Endothelial cell (in vitro differentiated cells): ENCODE measurements at places on chromosomes 3 and 15.

DNA sequence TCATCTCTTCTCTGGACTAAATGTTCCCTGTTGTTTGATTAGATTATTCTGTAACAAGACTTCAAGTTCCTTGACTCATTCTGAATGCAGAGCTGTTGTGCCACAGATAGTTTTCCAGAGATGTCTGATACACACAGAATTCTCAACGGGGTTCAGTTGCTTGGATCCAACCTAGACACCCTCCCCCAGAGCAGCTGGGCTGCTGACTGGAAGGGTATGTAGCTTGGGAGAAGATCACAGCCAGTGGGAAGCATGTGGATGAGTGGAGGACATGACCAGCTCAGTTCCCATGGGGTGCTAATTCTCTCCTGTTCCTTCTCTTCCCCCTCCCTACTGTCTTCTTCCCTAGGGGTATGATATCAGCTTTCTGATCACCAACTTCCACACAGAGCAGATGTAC is 6.6 kb upstream of the TTLL3 start:
- DNase-seq: no peak

GRCh38 chr3:31193871-31194270 is 299.4 kb upstream of the GADL1 start:
- DNase-seq: no peak

- no peak for DNase-seq
Measured at GRCh38 chr3:182424006-182424405, 369.3 kb upstream of the ATP11B start.

GRCh38 chr3:142724682-142725356 is 985 bp downstream of the TRPC1 start:
- peak; percentile 63 for DNase-seq

DNA sequence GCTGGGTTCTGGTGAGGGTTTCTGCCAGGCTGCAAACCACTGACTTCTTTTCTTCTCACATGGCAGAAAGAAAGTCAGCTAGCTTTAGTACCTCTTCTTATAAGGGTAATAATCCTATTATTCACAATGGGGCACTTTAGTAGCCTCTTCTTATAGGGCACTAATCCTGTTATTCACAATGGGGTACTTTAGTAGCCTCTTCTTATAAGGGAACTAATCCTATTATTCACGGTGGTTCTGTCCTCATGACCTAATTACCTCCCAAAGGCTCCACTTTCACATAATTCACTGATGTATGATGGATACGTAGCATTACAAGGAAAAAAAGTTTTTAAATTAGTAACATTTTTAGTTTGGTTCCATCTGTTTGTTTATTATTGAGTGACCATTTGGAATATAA is 671.3 kb downstream of the NSUN3 start:
- DNase-seq: no peak

- DNase-seq: no peak
Measured at GRCh38 chr3:32502946-32503286, 264 bp upstream of the CMTM6 start.

DNA sequence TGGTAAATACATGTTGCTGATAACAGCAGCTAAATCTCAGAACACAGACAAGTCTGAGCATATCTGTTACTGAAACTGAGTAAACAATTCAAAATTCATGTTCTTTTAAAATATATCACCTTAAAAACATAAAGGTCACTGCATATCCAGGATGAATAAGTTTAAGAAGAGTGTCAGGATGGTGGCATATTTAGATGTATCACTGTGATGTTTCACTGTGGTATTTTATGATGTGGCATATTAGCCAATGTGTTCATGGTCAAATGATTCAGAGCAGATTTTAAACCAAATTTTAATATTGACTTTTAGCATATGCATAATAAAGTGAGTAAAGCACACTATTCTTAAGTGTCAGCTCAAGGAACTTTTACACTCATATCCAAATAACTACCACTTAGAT is 346.4 kb upstream of the DPPA4 start:
- no peak for DNase-seq

GRCh38 chr15:60589253-60589652 is 110.3 kb upstream of the ICE2 start:
- no peak for DNase-seq

GRCh38 chr15:63396152-63396928 is 14.7 kb upstream of the CA12 start:
- DNase-seq: no peak

GRCh38 chr15:82530606-82531379 is 9.5 kb downstream of the RPS17 start:
- DNase-seq: peak; percentile 81

DNA sequence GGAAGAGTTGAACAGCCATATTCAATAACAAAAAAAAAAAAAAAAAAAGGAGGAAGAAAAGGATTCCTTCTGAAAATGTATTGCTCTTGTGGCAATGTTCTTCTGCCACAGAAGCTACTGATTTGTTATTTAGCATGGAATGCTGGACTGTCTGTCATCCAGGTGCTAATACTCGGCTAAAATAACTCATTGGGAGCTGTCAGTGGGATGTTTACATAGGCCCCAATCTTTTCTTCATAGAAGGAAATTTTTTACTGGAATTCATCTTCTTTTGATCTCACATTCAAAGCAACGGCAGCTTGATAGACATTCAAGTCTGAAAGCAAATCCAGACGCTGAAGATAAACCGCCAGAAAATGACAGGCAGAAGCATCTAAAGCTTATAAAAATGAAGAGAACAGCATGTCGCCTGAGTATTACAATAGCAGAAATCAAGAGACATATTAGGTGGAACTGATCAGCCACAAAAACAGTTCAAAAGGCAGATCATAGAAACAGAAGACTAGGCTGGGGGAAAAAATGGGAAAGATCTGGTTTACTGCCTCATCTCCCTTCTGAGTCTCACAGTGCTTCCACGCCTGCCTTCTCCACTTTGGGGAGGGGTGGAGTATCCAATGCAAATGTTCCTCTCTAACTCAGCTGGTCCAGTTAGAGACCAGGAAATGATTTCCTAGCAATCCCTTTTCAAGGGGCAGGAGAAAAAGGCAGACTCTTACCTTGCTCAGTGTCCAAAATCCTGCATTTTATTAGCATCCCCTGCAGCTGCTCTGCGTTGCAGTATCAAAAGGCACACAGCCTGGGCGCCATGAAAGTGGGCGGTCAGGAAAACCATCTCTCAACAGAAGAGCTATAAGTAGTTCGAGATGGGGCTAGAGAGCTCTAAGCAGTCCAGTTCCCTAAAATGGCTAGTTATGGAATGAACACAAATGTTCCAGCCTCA is 451.9 kb downstream of the FOXP1 start:
- DNase-seq: no peak

- no peak for DNase-seq
Measured at GRCh38 chr3:144407335-144407734, 435.7 kb downstream of the DIPK2A start.

GRCh38 chr3:52614689-52615088 is 71.0 kb downstream of the PBRM1 start:
- DNase-seq: no peak

GRCh38 chr3:45640724-45641361 is 46.3 kb downstream of the LIMD1 start:
- no peak for DNase-seq

- no peak for DNase-seq
Measured at GRCh38 chr3:45198264-45199260, 27.5 kb downstream of the TMEM158 start.

DNA sequence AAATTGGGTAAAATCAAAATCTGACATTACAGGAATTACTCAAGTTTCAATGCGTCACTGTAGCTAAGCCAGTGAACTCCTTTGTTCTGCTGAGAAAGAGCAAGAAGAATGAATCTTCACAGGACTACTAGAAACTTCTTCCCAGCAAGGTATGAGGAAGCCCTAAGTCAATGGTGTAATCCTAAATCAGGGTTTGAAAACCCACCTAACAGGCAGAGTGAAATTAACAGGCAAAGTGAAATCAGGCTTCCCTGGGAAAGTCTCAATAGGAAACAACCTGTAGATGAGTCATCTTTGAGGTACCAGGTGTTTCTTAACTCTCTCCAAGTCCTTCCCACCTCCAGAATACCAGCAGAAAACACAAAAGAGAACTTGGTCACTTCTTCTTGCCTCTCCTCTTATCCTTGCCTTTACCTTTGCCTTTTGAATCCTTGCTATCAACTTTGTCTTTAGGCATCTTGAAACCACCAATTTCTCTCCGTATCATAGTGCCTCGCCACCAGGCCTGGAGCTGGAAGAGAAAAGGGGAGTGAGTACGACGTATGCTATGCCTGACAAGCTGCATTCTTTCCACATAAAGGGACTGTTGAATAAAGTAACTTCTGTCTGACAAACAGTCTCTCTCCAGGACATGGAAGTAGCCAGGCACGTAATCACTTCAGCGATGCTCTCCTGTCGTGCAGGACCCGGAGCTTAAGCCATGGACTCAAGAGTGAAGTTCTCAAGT is 60.6 kb upstream of the RPL35A start:
- DNase-seq: no peak

DNA sequence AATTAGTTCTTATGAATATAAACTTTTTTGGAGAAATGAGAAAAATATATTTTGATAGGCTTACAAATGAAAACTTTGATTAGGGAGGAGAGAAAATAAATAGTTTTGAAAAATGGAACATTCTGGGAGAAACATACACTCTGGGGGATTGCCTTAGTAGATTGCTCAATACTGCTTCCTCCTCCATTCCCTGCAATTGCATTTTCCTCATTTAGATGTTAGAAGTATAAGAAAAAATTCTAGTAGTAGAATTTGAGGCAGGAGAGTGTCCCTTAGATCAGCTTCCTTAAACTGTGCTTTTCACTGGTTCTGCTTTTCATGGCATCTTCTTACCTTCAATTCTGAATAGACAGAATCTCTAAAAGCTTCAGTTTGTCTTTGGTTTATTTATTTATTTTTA is 46.2 kb upstream of the CTDSPL2 start:
- DNase-seq: no peak

- no peak for DNase-seq
Measured at GRCh38 chr3:31917303-31918005, 63.6 kb downstream of the OSBPL10 start.

DNA sequence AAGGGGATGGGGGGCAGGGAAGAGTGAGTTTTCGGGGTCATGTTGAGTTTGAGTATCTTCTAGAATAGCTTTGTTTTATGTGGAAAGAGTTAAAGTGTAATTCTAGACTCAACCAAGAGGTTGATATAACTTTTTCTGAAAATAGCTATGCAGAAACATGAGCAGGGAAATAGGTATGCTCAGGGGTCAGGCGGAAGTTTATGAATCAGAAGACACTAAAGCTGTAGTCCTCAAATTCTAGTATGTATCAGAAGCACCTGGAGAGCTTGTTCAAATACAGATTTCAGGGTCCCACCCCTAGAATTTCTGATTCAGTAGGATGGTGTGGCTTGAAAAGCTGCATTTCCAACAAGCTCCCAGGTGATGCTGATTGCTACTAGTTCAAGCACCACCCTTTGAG is 37.6 kb upstream of the UBE2E2 start:
- no peak for DNase-seq

GRCh38 chr3:51955893-51956770 is 951 bp downstream of the GPR62 start:
- DNase-seq: peak; percentile 62

DNA sequence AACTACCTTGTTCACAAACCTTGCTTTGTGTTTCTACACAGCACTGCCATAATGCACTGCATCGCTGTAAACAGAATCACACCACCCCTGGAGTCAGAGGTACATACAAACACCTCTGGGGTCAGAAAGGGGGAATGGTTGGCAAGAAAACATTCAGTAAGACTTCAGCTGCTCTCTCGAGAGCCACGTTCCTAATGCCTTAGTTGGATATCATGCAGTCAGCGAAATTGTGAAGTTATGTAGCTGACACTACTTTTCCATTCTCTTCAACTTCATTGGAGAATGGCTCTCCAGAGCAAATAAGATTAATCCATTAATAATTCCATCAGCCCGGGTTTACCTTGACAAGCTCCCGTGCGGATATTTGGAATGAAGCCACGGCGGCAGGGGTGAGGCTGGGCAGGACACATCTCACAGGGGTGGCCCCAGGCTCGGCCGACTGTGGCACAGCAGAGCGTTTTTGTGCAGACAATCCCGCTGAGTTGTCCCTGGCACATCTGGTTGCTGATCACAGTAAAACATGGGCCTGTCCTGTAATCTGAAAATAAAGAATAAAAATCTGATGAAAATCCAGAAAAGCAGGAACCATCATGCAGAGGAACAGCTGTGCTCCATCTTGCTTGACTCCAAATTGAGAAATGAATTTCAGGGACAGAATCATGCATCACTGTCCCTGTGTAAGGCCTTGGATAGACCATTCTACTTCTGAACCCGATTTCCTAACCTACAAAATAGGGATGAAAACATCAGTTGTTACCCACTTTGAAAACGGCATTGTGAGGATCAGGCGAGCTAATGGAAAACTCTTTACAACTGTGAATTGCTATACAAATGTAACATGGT is 108.0 kb downstream of the FBN1 start:
- DNase-seq: no peak

- DNase-seq: no peak
Measured at GRCh38 chr15:38464675-38465074, 10.7 kb downstream of the FAM98B start.

DNA sequence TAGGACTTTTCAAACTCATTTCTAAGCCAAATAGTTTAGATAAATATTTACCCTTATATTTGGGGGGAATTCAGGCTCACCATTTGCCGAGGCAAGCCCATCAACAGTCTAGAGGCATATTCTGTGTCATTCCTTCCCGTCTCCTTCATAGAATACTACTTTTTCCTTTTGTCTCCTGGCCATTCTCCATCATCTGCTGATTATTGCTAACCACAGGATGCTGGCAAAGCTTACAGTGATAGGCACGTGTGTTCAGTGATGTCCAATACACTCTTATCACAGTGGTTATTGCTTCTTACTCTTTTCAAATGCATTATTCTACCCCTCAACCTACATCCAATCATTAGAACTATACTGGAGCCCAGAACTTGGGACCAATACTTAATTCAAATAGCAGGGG is 130.6 kb upstream of the ZBED2 start:
- DNase-seq: no peak

- DNase-seq: no peak
Measured at GRCh38 chr15:48373821-48374451, 42.7 kb downstream of the DUT start.

DNA sequence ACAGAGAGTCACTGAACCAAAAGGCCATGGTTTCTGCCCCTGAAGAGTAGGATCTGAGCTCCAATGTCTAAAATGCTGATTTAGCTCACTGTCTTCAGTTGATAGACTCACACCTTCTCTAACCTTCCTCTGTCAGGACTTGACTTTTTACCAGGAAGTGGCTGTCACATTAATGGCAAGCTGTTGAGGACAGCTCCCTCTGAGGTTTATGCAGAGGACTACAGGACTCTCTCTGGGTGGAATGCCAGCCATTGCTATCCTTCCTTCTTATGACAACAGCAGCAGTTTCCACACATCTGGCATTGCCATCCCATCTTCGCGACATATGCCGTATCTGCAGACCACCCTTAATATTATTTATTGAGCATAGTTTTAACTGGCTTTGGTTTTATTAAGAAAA is 103.8 kb upstream of the PRICKLE2 start:
- no peak for DNase-seq

DNA sequence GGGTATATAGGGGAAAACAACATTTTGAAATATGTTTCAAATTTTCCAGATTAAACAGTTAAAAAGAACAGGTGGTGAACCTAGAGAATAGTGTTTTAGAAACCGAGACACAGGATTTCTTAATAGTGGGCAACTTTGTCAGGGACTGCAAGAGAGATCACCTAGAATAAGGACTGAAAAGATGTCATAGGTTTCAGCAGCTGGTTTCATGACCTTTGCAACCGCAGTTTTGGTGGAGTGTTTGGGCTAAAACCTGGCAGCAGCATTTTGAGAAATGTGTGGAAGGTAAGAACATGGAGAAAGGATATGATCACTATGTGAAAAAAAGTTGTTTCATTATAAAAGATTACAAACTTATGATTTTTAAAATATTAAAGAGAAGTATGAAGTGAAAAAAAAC is 34.9 kb downstream of the PRKCI start:
- DNase-seq: no peak

GRCh38 chr3:2244137-2244536 is 145.5 kb downstream of the CNTN4 start:
- DNase-seq: no peak
